ENCODE measurements at places on chromosomes 3 and 15.

DNA sequence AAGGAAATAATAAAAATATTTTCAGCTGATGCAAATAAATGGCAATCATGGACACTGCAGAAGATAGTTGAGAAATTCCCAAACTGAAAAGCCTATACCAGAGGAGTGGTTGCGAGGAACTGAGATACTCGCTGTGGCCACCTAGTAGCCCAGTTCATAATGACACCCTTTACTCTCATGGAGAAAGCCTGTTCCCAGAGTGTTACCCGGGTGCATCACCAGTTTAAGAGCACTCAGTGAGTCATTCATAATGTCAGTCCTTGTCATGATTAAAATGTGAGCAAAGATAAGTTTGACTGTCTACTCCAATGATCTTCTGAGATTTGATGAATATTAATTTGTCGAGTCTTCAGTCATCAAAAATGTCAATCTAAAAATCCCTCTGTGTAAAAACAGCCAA lies 138.4 kb upstream of the LRRC3B start:
- no peak for DNase-seq

- no peak for DNase-seq
Observed at GRCh38 chr3:185687271-185687878, 101.3 kb downstream of the SENP2 start.

DNA sequence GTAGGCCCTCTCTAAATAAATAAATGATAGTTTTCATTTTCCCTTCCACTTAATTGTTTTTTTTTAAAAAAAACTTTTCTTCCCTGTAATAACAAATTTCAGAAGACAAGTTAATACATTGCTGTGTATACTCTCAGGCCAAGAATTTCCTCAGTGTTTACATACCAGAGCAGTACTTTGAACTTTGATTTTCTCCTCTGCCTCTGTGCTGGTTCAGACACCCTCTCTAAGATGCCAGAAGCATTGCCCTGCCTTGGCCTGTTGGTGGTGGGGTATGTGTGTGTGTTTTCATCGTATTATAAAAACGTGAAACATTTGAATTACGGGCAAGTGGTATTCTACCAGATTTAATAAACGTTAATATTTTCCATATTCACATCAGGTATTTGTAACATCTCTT lies 70.1 kb downstream of the SMAD3 start:
- DNase-seq = no peak

DNA sequence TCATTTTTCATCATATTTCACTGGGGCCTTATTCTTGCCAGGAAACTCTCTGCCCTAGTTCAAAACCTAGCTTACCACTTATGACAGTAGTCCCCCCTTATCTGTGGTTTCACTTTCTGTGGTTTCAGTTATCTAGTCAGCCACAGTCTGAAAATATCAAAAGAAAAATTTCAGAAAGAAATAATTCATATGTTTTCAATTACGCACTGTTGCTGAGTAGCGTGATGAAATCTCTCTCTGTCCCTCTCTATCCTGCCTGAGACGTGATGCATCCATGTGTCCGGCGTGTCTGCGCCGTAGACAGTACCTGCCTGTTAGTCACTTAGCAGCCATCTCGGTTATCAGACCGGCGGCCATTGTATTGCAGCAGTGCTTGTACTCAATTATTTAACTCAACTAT lies 369.9 kb upstream of the MCTP2 start:
- no peak for DNase-seq

- DNase-seq = no peak
Observed at GRCh38 chr3:55406696-55407425, 80.2 kb downstream of the WNT5A start.

DNA sequence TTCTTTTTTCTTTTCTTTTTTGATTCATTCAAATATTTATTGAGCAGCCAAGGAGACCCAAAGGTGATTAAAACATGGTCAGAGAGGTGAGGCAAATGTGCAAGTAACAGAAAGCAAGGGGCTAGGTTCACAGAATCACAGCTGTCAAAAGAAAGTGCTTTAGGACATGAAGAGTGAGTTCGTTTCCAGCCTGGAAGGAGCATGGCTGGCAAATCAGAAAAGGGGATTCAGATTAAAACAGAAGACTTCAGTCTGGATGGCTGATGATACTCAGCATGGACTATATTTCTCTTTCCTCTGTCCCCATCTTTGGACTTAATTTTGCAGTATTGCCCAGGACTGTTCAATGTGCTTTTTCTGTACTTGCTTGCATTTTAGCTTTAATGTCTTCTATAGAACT lies 151.2 kb downstream of the NR1D2 start:
- DNase-seq = no peak

DNA sequence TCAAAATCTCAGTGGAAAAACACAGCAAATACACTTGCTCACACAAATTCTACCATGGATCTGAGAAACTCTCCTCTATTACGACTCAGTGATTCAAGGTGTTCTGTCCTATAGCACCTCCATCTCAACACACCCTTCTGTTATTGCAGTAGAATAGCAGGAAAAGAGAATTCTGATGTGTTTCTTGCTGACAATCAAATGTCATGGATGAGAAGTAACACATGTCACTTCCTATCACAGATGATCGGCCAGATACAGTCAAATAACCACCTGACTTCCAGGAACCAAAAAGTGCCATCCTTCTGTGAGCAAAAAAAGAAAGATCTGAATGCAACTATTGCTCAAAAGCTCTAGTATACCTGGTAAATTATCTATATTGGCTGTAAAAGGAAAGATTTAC lies 734.2 kb upstream of the GBE1 start:
- no peak for DNase-seq

- no peak for DNase-seq
Observed at GRCh38 chr15:62647202-62647842, 395.2 kb upstream of the TPM1 start.

DNA sequence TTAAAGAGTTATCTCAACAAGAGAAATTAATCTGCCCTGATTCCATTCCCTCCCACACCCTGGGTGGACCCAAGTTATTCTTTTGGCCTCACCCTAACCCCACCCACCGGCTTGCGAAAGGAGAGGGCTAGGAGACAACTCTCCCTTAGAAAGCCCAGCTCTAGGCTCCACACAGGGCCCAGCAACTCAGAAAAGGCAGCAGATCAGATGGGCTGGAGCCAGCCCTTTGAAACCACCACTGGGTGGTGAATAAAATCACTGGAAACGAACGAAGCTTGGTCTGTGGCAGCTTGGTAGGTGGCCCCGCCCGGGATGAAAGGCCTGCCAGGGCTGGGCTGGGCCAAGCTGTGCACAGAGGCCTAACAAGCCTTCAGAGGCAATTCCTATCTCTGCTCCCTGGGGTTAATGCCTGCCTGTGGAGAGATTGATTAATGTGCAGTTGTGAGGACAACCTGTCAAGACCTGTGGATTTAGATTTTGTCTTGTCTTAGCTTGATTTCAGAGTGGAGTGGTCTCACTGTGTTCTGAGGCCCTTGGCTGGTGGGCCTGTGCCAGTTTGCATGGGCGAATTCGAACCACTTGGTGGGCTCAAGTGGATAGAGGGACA lies 38.8 kb downstream of the BHLHE40 start:
- no peak for DNase-seq

DNA sequence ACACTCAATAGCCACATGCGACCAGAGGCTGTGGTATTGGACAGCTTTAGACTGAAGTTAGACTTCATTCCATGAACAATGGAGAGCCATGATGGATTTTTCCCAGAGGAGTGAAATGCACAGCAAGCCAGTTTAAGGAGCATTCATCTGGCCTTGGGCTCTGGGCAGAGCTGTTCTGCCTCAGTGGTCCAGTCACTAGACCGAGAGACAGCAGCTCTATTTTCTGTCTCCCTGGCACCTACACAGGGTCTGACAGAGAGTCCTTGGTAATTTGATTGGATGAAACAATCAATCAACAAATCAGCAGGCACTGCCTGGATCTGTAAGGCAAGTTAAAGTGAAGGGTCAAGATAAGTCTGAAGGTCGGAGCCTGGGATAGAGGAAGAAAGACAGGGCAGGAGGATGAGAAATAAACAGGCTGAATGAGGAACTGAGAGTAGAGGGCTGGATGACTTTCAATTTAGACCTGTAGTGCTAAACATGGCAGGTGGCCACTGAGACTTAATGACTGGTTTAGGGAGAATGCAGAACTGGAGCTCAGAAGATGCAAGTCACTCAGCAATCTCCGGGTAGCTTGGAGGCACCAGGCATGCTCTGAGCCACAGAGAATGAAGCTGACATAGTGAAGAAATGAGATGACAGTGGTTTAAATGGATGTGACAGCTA lies 98.5 kb upstream of the SLC25A36 start:
- no peak for DNase-seq

GRCh38 chr3:53804697-53805462 lies 41.3 kb downstream of the CHDH start:
- no peak for DNase-seq

DNA sequence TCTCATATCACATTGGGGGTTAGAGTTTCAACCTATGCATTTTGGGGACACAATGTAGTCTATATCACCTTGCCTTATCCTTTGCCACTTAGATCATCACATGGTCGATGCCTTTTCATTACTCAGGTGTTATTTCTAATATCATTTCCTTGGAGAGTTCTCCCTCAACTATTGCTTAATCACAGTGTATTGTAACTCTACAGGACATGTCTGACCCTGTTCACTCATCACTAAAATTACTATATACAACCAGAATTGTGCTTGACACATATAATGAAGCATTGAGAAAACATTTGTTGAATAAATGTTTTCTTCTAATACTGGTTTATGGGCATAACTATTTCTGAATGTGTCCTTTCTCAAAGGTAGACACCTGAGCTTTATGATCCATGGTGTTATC lies 207.4 kb downstream of the EPHA6 start:
- no peak for DNase-seq

DNA sequence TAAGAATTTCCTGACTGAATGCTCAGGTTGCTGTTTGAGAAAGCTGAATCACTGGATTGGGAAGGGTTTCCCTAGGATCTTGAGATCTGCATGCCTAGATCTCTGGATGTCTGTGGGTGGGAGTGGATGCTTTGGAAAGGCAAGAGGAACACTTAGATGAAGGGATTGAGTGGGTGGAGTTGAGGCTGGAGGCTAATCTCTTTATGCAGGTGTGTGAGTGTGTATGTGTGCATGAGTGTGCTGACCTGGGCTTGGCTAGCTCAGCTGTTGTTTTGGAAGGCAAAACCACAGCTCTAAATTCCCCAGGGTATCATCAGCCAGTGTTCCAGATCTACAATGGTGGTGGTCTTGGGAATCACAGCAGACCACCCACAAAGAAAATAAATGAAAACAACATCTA lies 60.5 kb downstream of the CLDN1 start:
- no peak for DNase-seq

DNA sequence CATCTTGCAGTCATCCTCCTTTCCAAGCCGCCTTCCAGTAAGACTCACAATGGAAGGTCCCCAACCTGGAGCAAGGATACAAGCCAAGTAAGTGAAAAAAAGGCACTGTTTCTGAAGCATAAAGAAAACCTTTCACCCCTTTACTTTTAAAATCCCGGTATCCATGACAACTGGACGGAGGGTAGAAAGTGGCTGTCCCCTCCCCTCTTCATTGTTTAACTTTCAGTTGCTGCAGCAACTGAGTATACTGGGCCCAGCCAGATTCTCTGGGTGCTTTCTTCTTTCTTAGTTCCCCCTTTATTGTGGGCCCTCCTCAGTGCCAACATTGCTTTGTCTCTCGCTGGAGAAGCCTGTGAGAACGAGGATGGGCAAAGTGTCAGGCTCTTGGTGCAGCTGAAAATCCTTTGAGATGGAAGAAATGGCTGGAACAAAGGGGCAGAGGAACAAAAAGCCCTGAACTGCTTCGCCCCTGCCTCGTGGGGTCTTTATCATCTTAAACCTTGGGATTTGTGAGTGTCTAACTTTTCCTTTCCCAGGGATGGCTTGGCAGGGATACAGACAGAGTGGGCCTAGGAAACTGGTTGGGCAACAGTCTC lies 224.0 kb upstream of the RGMA start:
- no peak for DNase-seq

DNA sequence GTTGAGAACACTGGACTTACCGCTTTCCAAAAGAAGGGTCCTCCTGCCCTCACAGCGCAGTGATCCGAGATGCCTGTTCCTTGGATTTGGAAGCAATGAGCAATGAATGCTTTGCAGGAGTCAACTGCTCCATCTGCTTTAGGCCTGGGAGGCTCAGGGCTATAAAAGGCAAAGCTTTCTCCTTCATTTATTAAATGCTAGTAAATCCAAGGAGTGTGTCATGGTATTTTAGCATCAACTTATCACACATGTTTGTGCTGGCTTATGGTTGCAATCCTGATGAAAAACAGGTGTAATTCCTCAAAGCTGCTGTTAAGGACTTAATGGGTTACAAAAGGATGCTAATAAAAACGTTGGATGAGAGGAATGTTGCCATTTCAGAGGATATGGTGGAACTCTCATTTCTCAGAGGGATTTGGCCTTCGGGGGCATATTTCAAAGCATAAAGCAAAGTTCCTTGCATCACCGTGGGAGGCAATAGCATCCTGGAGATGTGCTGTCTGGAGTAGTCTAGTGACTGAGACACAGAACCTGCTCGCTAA lies 158.5 kb upstream of the TPM1 start:
- DNase-seq = no peak

DNA sequence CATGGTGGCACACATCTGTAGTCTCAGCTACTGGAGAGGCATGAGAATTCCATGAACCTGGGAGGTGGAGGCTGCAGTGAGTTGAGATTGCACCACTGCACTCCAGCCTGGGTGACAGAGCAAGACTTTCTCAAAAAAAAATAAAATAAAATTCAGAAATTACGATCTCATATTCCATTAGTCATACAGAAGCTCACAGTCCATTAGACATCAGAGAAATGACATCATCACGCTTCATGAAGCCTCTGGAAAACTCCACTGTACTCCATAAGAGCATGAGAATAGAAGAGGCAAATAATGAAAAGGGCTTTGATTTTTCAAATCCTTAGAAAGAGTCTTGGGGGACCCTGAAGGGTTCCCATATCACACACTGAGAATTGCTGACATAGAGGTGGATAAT lies 145.0 kb upstream of the MITF start:
- no peak for DNase-seq

Data from activated CD4-positive, alpha-beta T cell treated with anti-CD3 and anti-CD28 coated beads for 36 hours (primary cell).